GM04504 (cell line): ENCODE measurements at places on chromosomes 2 and 18.

GRCh38 chr2:27261241-27261925 is 1.5 kb downstream of the SLC30A3 start:
- no peak for DNase-seq

- DNase-seq, result no peak
Observed at GRCh38 chr18:54327818-54328217, 29.8 kb downstream of the STARD6 start.

- no peak for DNase-seq
Observed at GRCh38 chr2:2641541-2642410, 310.7 kb upstream of the MYT1L start.

DNA sequence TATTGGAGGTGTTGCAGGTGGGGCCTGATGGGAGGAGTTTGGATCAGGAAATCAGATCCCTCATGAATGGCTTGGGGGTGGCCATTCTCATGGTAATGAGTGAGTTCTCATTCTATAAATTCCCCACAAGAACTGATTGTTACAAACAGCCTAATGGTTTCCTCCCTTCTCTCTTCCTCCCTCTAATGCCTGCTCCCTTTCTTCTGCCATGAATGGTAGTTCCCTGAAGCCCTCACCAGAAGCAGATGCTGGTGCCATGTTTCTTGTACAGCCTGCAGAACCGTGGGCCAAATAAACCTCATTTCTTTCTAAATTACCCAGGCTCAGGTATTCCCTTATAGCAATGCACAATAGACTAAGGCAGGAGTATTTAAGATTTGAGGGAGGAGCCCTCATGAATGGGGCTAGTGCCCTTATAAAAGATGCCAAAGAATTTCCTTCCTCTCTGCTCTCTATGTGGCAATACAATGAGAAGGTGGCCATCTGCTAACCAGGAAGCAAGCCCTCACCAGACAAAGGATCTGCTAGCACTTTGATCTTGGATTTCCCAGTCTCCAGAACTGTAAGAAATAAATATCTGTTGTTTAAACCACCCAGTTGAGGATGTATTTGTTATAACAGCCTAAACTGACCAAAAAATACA is 251.8 kb downstream of the ZEB2 start:
- DNase-seq, result no peak

DNA sequence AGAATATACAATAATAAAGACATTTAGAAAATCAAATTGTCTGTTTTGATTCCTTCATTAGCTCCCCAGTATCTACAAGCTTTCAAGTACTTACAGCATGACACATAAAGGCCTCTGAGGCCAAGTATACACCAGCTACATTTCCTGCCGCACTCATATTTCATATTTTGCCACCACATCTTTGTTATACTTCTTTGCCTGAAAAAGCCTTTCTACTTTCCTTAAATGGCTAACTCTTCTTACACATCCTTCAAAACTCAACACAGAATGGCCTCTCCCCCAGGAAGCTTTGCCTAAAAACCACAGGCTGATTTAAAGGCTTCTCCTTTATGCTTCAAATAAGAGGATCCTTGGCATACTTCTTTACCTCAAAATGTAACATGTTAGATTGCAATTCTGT is 4.5 kb downstream of the STK17B start:
- no peak for DNase-seq

- DNase-seq, result no peak
Observed at GRCh38 chr2:164538240-164538866, 82.9 kb downstream of the GRB14 start.

DNA sequence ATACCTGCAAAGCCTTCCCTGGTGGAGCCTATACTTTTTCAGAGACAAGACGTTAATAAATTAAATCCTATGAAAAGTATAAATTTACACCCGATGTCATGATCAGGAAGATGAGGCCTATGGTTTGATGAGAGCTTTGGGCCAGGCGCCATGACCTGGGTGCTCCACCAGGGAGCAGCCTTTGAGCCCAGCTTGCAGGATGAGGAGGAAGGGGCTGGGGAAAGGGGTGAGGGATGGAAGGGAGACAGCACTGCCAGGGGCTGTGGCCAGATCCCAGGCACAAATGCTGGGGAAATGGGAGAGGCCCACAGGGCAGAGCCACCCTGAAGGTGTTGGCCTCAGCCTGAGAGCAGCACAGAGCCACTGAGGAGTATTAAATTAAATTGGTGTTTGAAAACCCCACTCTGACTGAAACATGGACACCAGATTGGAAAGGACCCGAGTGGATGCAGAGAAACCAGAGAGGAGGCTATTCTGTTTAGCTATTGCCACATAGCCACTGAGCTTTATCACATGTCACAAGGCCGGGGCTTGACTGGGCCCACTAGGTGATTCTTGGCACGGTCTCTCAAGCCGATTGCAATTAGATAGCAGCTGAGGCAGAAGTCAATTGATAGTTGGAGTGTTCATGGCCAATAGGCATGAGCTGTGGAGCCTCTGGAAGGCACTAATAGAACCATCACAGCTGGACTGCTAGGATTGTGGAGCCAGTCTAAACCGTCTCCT is 9.6 kb upstream of the FAHD2A start:
- DNase-seq, result no peak

- no peak for DNase-seq
Observed at GRCh38 chr2:230312638-230313037, 14.4 kb upstream of the SP140L start.

DNA sequence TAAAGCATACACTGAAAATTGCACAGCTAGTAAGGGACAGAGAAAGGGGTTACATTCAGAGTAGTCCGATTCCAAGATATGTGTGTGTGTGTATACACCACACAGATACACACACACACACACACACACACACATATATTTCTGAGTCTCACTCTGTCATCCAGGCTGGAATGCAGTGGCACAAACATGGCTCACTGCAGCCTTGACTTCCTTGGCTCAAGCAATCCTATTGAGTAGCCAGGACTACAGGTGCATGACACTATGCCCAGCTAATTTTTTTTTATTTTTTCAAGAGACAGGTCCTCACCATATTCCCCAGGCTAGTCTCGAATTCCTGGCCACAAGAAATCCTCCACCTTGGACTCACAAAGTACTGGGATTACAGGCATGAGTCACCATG is 68.1 kb upstream of the ITPRID2 start:
- no peak for DNase-seq

DNA sequence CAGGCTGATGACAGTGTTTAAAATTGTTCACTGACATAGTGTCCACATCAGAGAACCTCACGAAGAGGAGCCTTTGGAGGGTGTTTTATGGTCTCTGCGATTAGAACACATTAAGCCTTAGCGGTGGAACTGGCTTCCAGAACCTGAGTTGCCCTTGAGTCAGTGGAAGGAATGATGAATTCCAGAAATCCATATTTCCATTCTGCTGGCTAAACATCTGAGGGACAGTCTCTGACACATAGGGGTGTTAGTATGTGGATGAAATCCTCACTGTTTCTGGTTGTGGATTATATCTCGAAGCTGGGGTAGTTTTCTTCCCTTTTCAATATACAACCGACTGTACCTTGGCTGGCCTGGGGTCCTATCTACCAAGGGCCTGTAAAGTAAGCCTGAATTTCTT is 4.0 kb downstream of the CASP10 start:
- DNase-seq, result no peak

DNA sequence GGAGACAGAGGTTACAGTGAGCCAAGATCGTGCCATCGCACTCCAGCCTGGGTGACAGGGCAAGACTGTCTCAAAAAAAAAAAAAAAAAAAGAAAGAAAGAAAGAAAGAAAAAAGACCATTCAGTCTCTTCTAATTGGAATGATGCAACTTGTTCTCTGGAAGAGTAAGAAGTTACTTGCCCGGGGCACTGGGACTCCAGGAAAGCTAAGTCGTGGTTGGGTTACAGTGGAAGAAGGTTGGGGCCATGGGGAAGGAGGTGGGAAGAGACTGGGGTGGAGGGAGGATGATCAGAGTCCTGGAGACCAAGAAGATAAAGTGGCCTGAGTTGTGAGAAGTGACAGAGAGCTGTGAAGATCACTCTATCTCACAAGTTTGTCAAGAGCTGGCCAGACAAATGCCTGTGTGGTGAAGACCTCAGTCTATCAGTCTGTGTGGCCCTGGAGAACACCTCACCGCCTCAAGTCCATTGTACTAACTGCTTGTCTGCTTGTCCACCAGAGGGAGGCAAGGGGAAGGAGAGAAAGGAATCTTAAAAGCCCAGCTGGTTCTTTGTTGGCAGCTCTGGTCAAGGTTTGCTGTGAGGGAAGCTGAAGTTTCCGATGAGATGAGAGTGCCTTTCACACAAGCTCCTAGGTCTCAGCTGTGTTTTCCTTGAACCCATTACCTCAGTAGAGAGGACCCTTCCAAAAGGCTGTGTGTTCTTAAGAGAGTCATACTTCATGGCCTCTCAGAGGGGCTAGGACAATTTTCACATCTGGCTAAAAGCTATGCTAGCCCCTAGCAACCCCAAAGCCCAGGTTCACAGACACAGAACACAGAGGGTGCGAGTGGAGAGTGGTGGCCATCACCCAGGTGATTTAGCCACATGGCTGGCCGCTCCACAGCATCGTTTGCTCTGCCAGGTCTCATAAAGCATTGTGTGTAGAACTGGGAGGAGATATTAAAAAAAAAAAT is 72.0 kb upstream of the TMEM178A start:
- DNase-seq, result peak; percentile 66

DNA sequence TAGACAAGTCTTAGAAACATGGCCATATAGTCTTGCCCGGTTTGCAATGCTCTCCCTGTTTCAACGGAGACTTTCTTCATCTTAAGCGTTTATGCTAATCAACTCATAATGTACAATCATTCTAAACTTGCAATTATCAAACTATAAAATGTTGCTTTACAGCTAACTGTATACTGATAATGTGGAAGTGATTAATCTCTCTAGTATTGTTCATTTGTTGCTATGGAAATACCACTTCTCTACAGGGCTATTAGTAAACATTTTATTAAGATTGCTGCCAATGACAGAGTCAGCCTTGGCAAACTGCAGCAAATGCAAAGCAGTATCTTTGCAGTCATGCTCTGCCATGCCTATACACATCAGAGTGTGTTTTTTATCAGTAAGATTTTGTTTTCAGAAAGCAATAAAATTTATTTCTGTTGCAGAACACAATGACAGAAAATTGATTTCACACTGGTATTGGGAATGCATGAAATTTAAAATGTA is 1201.8 kb upstream of the CDH2 start:
- DNase-seq, result no peak

DNA sequence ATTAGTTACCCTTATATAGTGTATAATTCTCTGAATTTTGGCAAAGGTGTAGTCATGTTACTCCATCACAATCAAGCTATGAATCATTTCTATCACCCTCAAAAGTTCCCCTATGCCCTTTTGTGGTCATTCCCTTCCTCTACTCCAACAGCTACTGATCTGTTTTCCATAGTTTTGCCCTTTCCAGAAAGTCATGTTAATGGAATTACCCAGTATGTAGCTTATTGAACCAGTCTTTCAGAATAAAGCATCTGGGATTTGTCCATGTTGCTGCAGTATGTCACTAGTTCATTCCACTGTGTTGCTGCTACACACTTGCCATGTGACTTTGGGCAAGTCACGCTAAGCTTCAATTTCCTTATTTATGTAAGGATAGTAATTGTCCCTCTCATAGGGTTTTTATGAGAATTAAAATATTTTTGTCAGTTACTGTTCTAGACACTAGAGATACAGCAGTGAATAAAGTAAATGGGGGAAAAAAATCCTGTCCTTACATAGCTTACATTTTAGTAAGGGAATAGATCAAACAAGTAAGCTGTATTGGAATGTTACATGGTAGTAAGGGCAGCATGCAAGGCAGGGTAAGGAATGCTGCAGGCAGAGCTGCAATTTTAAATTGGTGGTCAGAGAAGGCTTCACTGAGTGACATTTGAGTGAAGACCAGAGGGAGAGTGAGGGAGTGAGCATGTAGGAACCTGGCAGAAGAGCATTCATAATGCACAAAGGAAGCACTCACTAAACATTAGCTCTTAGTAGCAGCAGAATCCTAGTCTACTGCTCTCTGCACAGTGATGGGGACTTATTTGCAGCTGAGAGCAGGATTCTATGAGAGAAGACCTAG is 80.3 kb upstream of the TSPYL6 start:
- peak; percentile 67 for DNase-seq

DNA sequence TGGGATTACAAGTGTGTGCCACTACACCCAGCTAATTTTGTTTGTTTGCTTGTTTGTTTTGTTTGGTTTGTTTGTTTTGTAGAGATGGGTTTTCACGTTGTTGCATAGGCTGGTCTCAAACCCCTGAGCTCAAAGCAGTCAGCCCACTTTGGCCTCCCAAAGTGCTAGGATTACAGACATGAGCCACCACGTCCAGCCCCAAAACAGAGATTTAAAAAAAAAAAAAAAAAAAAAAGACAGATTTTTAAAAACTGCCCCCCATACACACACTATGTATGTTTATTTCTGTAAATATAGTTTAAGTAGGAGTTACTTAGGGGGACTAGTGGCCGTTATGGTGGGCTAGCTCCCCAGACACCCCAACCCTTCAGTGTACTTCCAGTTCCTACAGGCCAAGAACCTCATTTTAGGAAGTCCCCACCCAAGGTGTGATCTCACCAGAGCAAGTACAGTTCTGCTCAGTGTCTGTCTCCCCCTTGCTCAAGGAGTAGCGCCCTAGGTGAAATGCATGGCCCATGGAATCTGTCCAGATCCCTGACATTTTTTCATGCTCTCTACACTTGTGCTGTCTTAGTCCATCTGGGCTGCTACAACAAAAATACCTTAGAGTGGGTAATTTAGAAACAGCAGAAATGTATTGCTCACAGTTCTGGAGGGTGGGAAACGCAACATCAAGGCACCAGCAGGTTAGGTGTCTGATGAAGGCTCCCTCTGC is 1.6 kb upstream of the TMBIM1 start:
- no peak for DNase-seq

DNA sequence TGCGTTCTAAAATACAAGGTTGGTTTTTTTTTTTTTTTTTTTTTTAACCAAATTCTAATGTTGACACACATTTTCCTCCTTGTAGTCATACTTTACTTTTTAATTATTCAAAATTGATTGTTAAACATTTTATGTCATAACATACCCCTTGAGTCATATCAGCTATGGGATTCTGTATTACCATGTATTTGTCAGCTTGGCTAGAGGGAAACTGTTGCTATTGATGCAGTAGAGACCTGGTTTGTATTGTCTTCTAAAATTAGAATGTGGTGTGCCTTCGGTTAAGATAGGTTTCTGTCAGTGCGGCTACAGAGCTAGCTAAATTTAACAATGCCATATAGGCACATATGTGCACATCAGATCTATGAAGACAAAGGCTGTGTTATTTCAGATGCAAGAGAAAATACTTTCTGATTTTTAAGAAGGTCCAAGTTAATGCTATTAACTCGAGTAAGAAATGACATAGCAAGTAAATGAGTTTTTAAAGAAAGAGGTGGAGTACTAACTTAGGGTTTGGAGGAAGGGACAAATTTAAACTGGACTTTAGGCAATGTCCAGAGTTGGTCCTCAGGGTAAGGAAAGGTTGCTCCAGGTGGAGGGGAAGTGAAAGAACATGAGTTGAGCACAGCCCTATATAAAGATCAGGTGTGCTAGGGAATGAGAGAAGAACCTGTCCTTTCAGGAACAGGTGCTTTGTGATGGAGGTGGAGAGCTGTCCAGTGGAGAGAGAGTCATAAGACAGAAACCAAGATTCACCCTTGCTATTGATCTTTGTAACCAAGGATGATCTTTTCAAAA is 152.3 kb downstream of the PRPF40A start:
- no peak for DNase-seq

- no peak for DNase-seq
Observed at GRCh38 chr2:224403657-224404056, 1.8 kb upstream of the FAM124B start.
